ENCODE measurements at places on chromosomes 3 and 15.

- DNase-seq, result no peak
Observed at GRCh38 chr15:74158855-74159650, 14.5 kb upstream of the ISLR start.

- no peak for DNase-seq
Observed at GRCh38 chr3:141106842-141107241, 55.7 kb downstream of the SPSB4 start.

DNA sequence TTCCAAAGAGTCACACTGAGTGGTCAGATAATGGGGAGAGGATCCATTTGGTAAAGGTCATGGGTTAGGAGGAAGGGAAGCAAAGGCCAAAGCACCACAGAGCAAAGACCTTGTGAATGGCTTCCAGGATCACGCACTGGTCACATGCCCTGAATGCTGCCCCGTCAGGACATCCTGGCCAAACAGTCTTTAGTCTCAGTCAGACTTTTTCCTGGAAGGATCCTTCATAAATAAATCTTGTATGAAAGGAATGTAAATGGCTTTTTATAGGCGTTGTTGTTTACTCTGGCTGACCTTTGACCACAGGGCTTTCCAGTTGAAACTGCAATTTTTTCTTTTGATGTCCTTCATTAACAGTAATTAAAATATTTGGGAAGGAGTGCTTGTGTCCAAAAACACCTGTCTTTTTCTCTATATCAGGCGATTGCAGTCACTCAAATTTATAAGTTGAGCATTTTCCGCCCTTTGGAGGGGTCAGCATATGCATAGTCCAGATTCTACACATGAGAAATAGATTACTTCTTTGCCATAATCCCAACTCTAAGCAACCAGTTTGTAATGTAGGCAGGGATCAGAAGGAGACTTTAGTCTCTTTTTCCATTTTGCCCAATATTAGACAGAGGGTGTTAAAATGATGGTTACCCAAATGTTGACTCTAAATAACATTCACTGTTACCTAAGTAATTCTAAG, 48.4 kb downstream of the CHAC1 start:
- no peak for DNase-seq

GRCh38 chr15:25372298-25372697, 66.5 kb downstream of the UBE3A start:
- DNase-seq, result no peak

- DNase-seq, result no peak
Observed at GRCh38 chr15:92062505-92062904, 209.0 kb downstream of the SLCO3A1 start.

DNA sequence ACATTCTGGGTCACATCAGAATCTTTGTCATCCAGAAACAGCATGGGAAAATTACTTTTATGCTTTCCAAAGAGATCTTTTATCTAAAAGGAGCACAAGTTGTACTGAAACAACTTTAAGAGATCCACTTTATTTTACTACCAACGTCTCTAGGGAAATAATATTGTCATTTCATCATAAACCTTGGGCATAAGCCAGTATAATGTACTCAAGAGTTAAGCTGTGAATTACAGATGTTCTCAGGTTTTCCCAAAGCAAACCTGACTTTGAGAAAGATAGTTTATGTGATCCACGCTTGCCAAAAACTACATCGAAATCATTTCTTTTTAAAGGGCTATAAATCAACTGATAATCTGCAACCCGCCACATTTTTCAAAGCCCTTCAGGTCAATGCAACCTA, 124.1 kb upstream of the CRBN start:
- DNase-seq, result no peak

GRCh38 chr3:105616374-105617121, 249.8 kb downstream of the ALCAM start:
- no peak for DNase-seq

DNA sequence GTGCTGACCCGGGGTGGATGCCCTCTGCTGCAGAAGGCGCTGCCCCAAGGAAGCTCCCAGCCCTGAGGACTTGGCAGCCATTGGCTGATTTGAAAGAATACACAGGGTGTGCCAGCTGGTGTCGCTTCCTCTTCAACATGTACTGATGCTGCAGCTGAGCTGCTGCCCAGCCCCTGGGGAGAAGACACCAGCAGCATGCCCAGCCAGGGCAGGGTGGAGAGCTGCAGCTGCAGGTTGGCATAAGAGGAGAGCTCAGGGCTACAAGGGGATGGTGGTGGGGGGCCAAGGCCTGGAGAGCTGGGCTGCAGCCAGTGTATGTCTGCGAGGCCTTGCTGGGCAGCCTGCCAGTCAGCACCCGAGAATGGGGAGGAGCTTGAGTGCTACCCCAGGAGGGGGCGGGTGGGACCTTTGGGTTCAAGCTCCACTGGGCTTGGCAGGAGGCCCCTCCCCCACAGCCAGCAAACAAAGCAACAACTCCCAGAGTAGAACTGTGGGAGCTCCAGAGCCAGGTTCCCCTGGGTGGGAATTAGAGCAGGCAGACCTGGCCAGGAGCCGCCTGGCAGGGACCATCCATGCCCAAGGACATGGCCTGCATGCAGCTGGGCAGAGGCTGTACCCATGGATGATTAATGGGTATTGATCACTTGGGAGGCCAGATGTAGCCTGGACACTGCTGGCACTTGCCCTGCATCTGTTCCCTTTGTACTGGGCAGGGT, 9.2 kb upstream of the SEMA4B start:
- DNase-seq, result peak; percentile 3

Data from stimulated activated CD4-positive, alpha-beta T cell treated with anti-CD3 and anti-CD28 coated beads, Interleukin-2, amount 100 ng/mL, for 4 hours (primary cell).